ENCODE measurements at places on chromosomes 3 and 15.

GRCh38 chr15:91065505-91065904, 34.6 kb upstream of the SV2B start:
- no peak for DNase-seq

DNA sequence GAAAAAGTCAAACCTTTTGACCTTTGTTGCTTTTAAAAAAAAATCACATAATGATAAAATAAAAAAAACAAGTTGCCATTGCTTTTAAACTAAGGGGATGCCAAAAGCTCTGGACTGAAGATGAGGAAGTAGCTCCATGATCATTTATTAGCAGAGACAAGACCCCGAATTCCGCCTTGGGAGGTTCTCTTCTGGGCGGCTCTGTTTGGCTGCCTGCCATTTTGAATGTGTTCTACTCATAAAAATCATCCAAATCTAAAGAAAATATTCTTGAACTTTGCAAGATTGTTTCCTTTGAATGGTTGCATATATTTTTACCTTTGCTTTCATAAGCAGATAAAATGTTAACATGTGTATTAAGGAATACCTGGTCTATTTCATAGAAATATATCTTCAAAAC, 63.8 kb downstream of the NCEH1 start:
- no peak for DNase-seq

GRCh38 chr3:42406727-42407450, 3.5 kb downstream of the LYZL4 start:
- no peak for DNase-seq

- DNase-seq, result no peak
These were observed 23.0 kb upstream of the COPG1 start for GRCh38 chr3:129226374-129226773.

- DNase-seq, result no peak
These were observed 74.6 kb downstream of the IQSEC1 start for GRCh38 chr3:12998648-12999047.

GRCh38 chr15:74200412-74200815, 2.2 kb downstream of the STRA6 start:
- DNase-seq, result no peak

Measured in NAMALWA (cell line).